ENCODE measurements at places on chromosomes 11 and 22.

DNA sequence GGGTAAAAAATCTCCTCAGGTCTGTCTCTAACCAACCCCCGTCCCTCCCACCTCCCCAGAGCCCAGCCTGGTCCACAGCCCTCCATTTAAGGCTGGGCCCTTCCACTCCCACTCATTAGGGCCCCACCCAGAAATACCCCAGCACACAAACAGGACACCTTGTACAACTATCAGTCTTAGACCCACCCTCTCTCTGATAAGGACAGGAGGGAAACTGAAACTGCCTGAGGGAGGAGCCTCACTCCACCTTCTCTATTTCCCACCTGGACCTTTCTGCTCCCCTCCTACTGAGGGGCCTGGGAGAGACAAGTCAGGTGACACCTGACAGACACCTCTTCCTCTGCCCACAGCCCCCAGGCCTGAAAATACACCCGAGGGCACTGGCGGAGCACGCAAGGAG lies 90.2 kb downstream of the PLEKHA7 start:
- DNase-seq: no peak

DNA sequence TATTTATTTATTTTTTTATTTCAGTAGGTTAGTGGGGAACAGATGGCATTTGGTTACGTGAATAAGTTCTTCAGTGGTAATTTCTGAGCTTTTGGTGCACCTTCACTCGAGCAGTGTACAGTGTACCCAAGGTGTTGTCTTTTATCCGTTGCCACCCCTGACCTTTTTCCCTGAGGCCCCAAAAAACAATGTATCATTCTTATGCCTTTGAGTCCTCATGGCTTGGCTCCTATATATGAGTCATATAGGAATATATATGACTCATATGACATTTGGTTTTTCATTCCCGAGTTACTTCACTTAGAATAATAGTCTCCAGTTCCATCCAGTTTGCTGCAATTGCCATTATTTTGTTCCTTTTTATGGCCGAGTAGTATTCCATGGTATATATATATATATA lies 763.9 kb downstream of the NTM start:
- DNase-seq: no peak

DNA sequence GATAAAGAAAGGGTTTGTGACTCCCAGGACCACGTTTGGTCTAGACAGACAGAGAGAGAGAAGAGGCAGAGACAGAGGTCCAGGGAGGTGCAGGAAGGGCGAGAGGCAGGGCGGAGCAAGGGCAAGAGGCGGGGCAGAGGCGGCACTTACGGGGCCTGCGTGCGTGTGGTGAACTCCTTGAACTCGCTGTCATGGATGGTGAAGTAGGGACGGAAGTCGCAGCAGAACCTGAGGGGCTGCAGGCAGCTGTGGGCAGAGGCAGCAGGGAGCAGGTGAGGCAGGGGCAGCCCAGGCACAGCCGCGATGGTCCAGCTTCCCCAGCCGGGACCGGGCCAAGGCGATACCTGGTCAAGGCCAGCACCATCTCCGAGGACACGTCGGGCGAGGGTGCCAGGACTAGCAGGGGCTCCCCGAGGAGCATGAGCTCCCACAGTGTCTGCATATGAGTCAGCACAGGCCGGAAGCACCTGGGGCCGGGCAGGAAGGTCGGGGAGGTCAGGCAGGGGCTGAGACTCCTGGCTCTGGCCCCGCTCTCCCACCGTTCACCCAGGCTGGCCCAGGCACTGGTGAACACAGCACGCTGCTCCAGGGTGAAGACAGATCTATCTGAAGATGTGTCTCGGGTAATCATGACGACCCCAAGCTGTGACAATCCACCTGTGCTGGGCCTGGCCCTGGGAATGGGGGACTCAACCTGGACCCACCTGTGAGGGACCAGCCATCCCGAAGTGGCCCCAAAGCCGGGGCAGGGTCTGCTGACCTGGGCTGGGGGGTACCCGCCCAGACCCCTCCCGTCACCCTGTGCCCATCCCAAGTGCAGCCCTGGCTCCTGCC lies 7.2 kb upstream of the PLXNB2 start:
- peak; percentile 81 for DNase-seq

DNA sequence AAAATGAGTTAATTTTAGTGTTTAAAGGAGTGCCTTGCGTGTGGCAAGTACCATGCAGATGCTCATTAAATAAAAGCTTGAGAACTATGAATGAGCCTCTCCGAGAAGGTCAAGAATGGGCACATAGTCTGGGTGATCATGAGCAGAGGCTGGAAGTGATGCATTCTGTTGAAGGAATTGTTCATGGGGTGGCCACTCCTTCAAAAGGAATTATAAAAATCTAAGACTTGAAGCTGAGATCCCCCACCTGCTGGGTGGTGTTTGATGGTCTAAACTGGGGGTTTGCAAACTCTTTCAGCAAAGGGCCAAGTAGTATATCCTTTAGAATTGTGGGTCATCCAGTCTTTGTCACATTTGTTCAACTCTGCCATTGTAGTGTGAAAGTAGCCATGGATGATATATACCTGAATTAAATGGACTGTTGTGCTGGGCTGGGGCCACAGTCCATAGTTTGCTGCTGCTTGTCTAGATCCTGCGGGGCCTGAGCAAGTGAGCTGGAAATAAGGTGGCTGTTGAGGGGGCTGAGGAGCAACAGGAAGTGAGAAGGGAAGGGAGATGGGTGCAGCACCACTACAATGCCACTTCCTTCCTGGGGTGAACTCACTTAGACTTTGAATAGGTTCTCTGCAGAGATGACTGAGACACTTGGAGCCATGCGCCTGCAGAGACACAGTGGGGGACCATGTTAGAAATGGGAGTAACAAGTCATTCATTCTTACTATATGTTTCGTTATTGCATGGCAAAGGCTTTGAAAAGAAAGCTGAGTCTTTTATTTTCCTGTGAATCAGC lies 179.0 kb downstream of the SNX19 start:
- DNase-seq: no peak

GRCh38 chr11:42205518-42205917 lies 746.1 kb upstream of the LRRC4C start:
- DNase-seq: no peak

- no peak for DNase-seq
Observed at GRCh38 chr22:40220316-40221054, 42.8 kb downstream of the TNRC6B start.

GRCh38 chr22:49483946-49484345 lies 343.7 kb downstream of the BRD1 start:
- no peak for DNase-seq

DNA sequence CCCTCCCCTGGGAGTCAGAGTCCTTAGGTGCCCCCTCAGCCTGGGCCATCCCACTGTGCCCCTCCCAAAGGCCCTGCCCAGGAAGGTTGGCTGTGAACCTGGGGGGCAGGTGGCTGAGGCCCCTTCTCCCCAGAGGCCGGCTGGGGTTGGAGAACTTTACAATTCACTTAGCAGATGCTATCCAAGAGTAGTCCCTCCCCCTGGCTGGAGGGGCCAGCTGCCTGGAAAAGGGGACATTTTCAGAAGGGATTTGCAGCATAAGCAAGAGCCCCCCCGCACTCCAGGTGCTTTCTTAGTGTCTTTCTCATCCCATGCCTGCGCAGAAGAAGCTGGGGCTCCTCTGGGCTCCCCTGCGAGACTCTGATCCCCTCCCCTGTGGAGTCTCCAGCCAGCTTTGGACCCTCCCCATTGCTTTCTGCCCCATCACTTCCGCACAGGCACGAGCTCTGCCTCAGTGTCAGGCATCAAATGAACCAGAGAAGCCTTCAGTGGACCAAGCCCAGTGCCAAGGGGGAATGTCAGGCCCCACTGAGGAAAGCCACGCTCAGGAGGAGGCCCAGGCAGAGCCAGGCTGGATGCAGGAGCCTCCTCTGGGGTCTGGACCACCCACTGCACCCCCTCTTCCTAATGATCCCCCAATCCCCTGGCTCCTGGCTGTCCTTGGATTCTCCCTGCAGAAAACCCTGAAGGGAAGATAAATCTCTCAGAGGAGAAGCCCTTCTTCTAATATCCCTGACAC lies 3.7 kb downstream of the SSTR3 start:
- DNase-seq: no peak

DNA sequence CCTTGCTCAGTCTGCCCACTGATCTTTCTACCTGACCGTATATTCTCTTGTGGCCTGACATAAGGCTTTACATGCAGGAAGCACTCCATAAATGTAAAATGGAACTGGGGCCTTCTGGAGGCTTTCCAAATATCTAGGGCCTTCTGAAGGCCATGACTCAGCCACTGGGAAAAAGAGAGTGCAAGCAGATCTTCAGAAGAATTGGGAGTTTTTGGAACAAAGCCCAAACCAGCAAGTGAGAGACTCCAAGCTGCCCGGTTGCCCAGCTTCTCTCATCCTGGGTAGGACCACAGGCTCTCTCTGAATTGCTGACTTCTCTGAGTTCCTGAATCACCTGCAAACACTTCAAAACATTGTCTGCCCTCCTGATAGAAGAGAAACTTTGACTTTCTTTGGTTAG lies 107.9 kb upstream of the BMAL1 start:
- DNase-seq: no peak

DNA sequence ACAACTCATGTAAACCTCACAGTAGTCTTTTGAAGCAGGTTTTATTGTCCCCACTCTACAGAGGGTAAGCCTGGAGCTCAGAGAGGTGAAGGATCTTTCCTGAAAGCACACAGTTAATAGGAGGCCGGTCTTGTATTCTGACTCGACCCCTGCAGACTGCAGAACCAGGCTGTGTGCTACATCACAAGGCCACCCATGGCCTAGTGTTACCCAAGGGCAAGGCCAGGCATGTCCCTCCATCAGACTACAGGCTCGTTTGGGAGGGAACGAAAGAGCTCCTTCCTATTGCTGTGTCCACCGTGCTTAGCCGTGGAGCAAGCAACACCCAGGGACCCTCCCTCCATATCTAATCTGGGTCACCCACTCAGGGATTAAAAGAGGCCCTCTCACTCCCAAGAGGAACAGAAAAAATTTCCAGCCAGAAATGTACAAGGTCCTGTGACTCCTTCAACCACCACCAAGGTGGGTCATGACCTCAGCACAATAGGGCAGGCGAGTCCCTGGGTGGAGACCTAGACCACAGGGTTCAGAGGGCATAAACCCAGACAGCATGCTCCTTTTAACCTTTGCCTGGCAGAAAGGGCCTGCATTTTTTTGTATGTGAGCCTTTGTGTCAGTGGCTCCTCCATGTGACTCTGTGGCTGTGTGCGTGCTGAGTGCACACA lies 6.3 kb upstream of the SMIM35 start:
- DNase-seq: no peak

DNA sequence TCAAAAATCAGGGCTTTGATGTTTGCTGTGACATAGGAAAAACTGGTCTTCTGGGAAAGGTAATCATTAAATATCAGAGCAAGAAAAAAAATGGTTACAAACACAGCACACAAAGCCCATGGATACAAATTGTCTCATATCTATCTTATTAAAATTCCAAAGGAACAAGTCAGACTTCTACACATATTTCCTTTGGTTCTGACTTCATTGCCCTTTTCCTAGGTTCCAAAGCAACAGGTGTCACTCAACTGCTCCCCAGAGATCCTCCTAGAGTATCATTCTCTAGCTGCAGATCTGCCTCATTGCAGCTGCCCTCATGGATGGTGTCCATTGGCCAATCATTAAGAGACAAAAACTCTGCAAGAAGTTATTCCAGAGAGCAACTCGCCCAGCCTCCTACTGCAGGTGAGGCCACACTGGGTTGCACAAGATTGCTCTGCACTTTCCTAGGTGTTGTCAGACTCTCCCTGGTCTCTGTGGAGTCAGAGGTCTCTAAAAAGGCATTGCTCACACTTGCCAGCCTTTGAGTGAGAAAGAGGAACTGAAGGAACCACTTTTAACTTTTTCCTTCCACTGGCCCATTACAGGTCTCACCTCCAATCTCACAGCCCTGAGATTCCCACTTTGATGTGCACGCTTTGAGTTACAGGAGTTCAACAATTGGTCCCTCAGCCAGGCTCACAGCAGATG lies 5.7 kb downstream of the DRICH1 start:
- DNase-seq: no peak

- no peak for DNase-seq
Observed at GRCh38 chr11:32960553-32961164, 55.0 kb upstream of the DEPDC7 start.

- DNase-seq: no peak
Observed at GRCh38 chr11:110735455-110736170, 23.4 kb upstream of the ARHGAP20 start.

DNA sequence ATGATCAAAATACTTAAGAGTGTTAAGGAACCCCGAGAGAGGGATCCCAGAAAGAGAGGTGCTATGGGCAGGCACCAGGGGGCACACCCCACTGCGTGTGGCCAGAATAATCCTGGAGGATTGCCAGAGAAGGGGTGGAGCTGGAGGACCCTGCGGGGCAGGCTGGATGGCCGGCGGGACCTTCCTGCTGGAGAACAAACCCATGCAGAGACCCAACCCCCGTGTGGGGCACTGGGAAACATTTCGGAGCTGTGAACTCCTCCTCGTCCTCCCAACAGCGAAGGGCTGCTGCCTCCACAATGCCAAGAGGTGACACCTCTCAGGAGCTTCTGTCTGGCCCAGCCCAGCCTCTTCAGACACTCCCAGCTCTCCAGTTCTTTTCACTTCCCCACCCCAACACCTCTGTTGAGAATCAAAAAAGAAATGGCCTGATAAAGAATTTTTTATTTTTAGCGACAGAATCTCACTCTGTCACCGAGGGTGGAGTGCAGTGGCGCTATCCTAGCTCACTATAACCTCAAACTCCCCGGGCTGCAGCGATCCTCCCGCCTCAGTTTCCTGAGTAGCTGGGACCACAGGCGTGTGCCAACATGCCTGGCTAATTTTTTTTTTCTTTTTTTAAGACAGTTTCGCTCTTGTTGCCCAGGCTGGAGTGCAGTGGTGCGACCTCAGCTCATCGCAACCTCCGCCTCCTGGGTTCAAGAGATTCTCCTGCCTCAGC lies 25.6 kb downstream of the RHOD start:
- no peak for DNase-seq

GRCh38 chr11:119924017-119924416 lies 195.0 kb upstream of the NECTIN1 start:
- no peak for DNase-seq

DNA sequence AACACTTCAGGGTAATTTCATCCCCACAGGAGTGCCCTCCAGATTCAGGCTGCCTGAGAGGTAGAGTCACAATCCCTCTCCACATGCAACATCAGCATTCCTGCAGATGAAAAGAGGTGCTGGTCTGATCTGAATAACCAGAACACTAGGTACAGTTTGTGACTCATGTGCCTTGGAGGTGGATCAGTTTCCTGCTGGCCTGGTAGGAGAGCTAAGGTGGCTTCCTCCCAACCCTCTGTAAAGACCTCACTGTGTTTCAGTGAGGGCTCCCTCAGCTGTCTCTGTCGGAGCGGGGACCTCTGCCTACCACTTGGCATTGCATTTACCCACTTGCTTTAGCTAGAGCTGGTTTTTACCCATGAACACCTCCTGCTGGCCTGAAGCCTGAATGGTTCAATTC lies 7.6 kb downstream of the OR9G1 start:
- DNase-seq: no peak
